Natural killer cell treated with Interleukin-12 subunit alpha and Interleukin-12 subunit beta and Interleukin-15 and Interleukin-18, amount 100 ng/mL, for 72 hours (primary cell): ENCODE measurements at places on chromosomes 5 and 9.

DNA sequence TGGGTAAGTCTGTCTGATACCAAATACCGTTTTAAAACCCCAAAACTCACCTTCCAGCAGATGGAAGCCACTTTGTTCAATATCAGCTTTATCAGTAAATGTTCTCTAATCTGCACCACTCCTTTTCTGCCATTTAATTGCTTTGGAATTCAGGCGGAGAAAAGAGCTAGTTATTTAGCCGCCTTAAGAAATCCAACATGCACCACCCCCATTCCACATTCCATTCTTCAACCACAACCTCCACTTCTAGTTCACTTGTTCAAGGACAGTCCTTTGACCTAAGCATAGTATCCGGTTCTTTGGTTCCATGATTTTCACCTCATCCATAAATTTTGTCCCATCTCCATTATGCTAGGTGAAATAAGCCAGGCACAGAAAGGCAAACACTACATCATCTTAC is 240.1 kb downstream of the DNAH5 start:
- DNase-seq, result no peak

- no peak for DNase-seq
These were observed 97.1 kb downstream of the ENTREP1 start for GRCh38 chr9:69421908-69422801.

DNA sequence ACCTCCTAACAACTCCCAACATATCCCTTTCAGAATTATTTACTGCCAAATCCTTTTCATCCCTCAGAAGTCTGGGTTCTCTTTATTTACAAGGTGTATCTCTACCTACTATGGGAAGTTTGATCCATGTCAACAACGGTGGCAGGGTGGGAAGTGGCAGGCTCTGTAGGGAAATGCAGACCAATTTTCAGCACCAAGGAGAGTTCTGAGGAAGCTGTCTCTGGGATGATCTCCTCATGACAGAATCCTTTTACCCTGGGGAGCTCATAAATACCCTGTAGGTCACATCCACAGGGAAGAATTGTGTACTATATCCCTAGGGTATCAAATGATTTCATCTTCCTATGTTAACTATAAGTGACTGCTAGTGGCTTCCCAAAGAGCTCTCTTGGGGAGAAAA is 107.8 kb upstream of the NEK6 start:
- DNase-seq, result no peak

DNA sequence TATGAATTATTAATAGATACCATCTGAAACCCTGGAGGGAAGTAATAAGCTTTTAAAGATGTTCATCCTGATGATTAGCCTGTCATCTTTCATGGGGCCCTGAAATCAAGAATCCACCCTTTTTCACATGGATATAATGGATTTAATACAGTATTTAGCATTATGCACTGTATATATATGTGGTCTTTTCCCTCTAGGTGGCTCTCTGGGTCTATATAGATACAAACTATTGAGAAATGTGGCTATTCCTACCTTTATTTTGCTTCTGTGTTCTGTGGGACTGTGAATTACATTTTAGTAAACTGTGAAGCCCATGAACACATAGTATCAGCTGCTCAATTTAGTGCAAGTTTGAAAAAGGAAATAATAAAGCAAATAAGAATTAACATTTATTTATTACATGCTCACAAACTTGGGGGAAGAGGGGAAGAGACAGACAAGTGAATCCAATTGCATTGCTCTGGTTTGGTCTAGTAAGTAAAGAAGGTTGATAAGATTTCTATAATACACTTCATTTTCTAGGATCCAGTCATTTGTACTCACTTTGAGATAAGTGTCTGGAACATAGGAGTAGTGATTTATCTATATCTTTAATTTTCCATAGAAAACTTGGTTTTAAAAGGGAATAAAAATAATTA is 112.2 kb downstream of the SCAMP1 start:
- DNase-seq, result no peak

DNA sequence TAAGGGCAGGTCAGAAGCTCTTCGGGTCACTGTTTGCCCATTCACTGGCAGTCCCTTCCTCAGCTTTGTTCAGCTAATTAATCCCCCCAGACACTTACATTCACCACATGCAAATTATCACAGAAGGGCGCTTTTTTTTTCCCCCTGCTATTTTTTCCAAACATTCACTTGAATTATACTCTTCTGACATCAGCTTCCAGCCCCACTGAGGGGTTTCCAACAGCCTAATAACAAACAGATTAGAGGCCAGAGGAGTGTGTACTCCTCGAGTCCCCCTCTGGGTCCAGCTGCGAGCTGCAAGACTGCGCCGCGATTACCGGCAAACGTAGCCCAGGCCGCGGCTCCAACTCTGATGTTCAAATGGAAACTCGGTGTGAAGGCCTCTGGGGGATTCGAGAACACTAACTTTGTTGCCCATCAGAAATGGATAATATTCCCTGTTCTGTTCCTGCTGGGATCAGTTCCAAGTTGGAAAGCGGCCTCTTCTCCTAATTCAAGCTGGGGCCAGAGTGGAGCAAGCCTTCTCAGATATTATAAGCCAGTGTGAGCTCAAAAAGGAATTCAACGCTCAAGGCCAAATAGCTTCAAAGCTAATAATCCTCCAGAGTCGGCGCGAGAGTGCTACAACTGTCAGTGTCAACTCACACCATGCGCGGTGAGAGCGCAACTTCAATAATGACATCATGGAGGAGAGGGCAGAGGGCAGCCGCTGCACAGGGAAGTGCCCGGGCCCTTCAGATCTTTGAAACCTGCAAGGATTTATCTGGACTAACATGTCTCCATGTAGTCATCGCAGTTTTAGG is 560.8 kb downstream of the BNC2 start:
- DNase-seq, result no peak

GRCh38 chr9:125743682-125744428 is 3.3 kb upstream of the PBX3 start:
- DNase-seq, result no peak

DNA sequence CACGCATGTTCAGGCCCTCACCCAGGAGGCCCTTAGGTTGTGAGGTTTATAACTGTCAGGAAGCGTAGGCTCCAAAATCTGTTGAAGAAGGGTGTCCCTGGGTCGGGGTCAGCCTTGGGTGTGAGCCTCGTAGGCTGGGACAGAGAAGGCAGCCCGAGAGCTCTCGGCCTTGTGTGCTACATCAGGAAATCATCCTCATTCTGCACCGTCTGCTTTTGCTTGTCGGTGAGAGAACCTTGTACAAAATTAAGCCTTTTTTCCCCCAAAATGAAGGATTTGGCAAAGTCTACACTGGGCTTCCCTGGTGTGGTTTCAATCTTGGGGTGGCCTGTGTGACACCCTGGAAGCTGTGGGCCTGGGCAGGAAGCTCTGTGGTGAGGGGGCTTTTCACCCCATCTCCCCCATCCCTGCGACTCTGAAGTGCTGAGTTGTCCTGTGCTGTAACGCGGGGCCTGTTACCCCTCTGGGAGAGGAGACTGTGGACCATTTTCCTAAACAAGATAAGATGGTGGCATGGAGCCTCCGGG is 55.3 kb downstream of the AHRR start:
- peak; percentile 39 for DNase-seq

- no peak for DNase-seq
These were observed 18.4 kb upstream of the ASPN start for GRCh38 chr9:92500725-92501124.

GRCh38 chr5:57509501-57510260 is 27.1 kb upstream of the ACTBL2 start:
- DNase-seq, result no peak

DNA sequence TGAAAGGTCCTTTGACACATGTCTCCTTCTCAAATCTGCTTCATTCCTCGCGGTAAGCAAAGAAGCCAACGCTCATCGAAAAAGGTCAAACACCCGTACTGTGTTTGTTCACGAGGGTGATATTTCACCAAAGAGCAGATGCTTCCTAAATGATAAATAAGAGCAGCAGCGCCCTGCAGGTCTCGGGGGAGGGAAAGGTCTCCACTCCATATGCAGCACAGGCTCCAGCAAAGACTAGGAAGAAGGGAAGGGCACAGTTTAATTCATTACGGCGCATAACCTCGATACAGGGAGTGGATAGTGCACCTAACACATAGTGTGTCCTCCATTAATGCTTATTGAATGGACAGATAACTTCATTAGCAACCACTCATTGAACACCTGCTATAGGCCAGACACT is 593.3 kb downstream of the CDK5RAP2 start:
- no peak for DNase-seq

- no peak for DNase-seq
These were observed 1.3 kb downstream of the ERBIN start for GRCh38 chr5:65927503-65928321.

GRCh38 chr5:92484484-92484883 is 1096.5 kb downstream of the NR2F1-AS1 start:
- no peak for DNase-seq

- no peak for DNase-seq
These were observed 1.2 kb downstream of the DUSP1 start for GRCh38 chr5:172769616-172770373.

GRCh38 chr9:137448602-137448962 is 7.4 kb upstream of the ENTPD8 start:
- no peak for DNase-seq

DNA sequence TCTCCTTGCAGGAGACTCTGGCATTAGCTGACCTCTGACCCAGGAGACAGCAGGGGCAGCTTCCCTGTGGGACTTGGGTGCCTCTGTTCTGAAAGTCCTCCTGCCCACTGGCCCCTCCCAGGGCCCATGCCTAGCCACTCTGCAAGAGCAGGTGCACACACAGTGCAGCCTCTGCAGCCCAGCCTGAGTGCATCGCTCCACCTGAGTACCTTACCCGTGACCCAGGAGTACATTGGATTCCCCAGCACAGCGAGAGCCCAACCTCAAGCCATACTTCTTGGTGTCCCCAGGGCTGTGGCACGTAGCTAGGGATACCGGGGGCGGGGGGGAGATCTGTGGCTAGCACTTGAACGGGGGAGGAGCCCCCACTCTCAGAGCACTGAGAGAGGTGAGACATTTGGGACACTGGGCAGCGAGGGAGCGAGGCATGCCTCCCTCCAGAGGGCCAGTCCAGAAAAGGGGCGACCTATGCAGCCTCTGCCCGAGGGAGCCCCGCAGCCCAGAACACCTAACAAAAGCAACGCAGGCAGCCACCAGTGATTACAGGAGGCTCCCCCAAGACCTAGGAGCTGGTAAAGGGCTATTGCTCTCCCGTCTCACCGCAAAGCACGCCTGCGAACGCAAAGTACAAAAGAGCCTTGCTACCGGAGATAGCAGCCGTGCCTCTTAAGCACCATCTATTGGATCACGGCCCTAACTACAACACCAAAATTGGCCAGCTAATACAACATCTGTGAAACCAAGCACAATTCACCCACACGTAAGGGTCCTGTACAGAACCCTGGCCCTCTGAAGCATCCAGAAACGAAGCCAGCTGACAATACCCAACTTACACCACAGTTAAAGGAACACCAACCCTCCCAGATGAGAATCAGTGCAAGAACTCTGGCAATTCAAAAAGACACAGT is 826 bp upstream of the PRDM9 start:
- DNase-seq, result no peak

GRCh38 chr5:158140120-158140731 is 281.3 kb upstream of the CLINT1 start:
- DNase-seq, result no peak

DNA sequence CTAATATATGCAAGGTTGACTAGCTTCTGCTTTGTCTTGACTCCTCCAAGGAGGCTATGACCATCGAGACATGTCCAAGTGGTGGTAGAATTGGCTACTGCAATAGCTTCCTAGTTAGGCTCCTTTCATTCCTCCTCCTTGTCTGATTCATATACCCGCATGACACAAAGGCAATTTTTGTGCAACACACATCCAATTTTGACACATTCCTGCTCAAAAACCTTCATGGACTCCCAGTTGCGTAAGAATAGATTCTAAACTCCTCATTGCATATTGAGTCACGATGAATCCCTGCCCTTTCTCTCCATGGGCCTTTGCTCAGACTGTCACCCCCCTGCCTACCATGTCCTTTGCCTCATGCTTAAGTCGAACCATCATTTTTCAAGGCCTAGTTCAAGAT is 344.5 kb downstream of the ACTL7B start:
- no peak for DNase-seq

DNA sequence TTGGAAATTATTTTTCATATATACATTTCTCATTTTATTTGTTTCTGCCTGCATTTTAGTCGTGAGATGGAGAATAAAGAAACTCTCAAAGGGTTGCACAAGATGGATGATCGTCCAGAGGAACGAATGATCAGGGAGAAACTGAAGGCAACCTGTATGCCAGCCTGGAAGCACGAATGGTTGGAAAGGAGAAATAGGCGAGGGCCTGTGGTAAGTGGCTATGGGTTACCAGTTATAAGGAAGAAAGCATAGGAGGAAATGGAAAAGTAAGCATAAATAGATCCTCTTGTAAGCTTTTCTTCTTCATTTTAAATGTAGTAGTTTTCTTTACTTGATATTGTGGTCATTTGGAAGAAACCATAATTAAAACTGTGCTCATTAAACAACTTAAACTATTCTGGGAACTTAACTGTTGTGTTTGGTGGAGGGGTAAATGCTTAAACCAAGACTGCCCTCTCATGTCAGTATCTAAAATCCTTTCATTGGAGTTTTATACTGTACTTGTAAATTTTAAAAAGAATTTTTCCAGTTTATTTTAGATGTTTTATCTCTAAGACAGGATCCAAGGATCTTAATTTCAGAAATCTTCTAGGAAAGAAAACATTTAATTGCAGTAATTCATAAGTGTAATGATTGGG is 41.3 kb downstream of the MAP3K1 start:
- no peak for DNase-seq

DNA sequence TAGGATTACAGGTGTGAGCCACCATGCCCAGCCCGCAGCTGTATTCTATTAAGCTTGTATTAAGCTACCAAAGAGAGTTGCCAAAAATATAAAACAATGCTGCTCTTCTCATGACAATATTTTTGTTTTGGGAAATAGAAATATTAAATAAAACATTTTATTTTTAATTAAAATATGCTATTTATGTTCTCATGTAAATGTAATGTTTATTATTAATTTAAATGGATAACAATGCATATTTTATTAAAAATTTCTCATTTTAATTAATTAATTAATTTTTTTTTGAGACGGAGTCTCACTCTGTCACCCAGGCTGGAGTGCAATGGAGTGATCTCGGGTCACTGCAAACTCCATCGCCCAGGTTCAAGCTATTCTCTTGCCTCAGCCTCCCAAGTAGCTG is 117.5 kb downstream of the ANKRD55 start:
- DNase-seq, result no peak

GRCh38 chr9:4024281-4024777 is 275.5 kb downstream of the GLIS3 start:
- DNase-seq, result no peak

- no peak for DNase-seq
These were observed 37.8 kb downstream of the EXD3 start for GRCh38 chr9:137385061-137385655.

GRCh38 chr5:64671678-64672077 is 18.6 kb upstream of the SHISAL2B start:
- DNase-seq, result no peak

- no peak for DNase-seq
These were observed 70.1 kb downstream of the KIAA1958 start for GRCh38 chr9:112556497-112557442.

DNA sequence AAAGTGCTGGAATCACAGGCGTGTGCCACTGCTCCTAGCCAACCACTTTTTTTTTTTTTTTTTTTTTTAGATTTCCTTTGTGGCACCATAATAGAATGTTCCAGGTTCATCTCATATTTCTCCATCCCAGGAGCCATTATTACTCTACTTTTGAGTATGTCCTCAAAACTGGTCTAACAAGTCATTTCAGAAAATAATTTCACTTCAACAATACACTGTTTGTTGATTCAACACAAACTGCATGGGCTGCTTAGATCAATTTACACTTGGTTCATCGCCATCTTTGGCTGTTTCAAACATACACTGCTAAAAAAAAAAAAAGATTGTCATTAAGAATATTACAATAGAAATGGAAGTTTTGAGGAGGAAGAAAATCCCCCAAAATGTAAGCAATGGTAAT is 57.9 kb downstream of the CSNK1A1 start:
- DNase-seq, result no peak
